ENCODE measurements at places on chromosomes 13 and 19.

- DNase-seq = no peak
Observed at GRCh38 chr13:91203430-91203829, 144.1 kb upstream of the MIR17HG start.

DNA sequence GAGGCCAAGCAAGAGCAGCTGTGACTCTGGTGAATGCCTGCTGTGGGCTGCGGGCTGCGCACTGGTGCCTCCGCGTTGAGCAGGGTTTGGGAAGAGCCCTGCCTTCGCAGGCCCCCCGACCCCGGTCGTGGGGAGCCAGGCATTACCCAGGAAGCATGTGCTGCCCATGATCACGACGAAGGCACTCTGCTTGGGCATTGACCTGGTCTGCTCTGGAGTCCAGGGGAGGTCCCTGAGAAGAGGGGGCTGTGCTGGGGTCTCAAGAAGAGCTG lies 19.2 kb downstream of the RANBP3 start:
- DNase-seq = no peak

DNA sequence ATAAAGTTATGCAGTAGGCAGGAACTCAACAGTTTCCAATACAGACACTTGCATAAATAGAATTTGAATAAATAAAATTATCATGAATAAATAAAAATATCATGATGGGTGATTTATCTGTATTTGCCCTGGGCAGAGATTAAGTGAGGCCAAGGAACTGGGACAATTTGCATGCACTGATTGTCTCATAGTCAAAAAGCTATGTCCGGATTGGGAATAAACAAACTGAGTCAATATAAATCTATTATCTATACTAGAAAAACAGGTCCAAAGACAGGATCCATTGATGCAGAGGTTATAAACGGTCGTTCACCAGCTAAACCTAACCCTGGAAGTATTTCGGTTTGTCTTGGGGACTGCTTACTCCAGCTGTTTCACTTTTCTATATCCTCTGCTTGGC lies 26.2 kb upstream of the FBXL3 start:
- DNase-seq = no peak

DNA sequence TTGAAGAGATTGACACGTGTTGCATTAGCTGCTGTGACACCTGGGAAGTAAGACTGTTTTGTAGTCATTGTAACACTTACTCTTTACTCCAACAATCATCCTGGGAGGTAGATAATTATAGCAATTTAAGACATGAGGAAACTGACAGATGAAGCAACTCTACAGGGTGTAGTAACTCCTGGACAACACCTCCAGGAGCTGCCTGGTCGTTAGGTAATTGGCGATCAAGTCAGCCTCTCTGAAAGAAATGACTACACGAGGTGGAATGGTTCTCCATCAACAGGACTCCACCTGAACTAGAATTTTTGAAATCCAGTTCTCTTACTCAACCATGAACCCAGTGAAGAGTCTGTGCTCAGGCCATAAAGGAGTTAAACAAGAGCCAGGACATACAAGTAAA lies 43.0 kb upstream of the LRCH1 start:
- DNase-seq = no peak

- no peak for DNase-seq
Observed at GRCh38 chr13:20924758-20925394, 22.3 kb upstream of the XPO4 start.

GRCh38 chr19:40690050-40690692 lies at the start of gene NUMBL:
TSS of gene NUMBL (minus strand) at chr19:40690651. CDS start at chr19:40690483, 168 bp downstream.
- no peak for DNase-seq

DNA sequence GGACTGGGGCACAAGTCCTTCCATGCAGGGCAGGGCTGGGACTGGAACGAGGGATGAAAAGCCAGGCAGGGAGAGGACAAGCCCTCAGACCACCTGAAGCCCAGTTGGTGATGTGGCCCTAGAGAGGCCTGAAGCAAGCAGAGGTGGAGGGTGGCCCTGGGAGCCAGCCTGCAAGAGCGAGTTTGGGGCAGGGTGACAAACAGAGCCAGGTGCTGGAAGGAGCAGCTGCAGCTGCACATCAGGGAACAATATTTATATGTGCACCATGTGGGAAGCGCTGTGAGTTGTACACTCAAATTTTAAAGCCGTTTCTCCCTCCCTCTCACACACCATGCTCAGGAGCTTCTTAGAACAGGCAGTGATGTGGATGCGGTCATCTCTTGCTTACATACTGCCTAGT lies 67.8 kb downstream of the FGF9 start:
- no peak for DNase-seq

GRCh38 chr19:32358321-32358720 lies 12.9 kb downstream of the ZNF507 start:
- DNase-seq = no peak

Measured in frontal cortex (tissue), 4 donors.